NCI-H1092 (cell line): ENCODE measurements at places on chromosomes 3 and 15.

GRCh38 chr3:184508938-184509337, 52.6 kb upstream of the EPHB3 start:
- DNase-seq = no peak

DNA sequence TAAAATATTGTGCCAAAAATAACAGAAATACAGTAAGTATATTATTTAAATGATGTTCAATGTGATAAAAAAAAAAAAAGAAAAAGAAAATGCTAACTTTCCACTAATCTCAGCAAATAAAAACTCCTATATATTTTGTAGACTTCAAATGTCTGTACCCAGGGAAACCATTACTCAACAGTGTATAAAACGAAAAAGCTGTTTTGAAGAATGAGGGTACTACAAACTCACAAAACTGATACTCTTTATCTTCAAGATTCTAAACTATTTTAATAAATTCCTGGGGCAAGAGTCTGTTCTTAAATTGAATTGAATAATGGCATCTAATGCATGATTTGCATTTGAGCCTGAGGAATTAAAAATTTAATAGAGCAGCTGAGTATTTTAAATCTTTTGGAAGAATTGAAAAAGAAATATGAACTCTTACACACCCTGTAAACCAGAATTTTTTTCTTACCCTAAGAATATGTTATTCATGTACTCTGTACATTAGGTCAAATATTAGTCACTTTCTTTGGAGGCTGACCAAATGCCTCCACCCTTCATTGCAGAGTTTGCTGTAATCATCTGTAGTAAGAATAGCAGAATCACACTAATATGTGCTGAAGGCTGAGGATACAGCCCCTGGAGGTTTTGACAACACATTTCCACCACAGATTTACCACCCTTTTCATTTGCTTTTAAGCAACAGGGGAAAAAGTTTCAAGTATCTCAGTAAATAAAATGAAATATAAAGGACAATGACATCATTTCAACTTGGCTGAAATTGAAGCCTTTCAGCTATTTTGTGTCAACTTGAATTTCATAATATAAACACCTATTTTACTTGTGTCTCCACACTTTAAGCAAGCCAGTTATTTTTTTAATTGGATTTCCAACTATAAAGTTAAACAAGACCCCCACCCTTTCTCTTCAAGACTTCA, 79.7 kb downstream of the FBN1 start:
- DNase-seq = no peak

GRCh38 chr3:133137042-133137996, 99.1 kb downstream of the TMEM108 start:
- no peak for DNase-seq

- peak; percentile 54 for DNase-seq
Observed at GRCh38 chr3:11643605-11644087, at the start of gene VGLL4. TSS of gene VGLL4 (minus strand) at chr3:11643915. CDS start at chr3:11643518, 397 bp downstream.

GRCh38 chr3:71392251-71392650, 191.3 kb downstream of the FOXP1 start:
- DNase-seq = no peak

- DNase-seq = no peak
Observed at GRCh38 chr3:52093756-52094545, 37.6 kb upstream of the DUSP7 start.

- DNase-seq = no peak
Observed at GRCh38 chr15:85443593-85444087, 63.2 kb downstream of the AKAP13 start.

DNA sequence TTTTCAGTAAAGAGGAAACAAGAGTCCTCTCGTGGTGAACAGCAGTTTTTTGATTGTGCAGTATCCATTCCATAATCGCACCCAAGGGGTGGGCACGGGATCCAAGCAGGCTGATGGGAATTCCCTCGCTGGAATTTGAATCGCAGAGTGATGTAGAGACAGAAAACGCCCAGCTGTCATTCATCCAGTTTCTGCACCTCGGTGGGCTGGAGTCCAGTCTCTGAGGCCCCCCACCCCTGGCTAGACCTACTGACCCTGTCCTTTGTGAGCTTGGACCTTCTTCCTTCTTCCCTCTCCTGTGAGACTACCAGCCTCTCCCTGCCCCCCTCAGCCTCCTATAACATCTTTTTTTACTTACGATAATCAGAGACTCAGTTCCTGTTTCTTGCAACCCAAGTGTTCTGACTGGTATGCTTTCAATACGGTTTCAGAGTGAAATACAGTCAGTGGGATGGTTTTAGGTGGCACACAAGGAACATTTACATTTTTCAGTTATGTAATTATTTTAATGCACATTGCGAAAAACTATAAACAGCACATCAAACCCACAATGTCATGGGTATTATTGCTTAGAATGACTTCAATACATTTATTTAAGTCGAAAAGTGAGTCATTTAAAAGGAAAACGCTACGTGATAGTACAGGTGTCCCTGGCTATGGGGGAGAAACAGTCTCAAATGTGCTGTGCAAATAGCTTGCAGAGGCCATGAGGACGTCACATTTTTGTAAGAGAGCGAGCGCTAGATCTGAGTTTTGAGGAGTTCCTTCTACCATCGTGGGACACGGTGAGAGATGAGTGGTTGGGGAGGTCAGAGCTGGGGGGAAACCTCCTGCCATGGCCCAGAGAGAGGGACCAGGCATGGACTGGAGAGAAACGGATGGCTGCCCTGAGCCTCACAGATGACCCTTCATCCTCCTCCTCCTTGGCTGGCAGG, 37.5 kb upstream of the CHST2 start:
- no peak for DNase-seq

GRCh38 chr3:145450018-145450682, 710.8 kb downstream of the PLOD2 start:
- no peak for DNase-seq

- no peak for DNase-seq
Observed at GRCh38 chr3:122760453-122761271, 33.0 kb downstream of the HSPBAP1 start.

DNA sequence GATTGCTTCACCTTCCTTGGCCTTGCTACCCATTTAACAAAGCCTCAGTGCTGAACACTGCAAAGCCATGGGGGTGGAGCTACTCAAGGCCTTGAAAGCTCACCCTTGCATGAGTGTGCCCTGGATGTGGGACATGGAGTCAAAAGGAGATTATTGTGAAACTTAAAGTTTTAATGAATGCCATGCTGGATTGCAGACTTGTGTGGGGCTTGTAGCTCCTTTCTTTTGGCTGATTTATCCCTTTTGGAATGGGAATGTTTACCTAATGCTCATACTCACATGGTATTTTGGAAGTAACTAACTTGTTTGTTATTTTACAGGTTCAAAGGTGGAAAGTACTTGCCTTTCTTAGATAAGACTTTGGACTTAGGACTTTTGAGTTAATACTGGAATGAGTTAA, 538.5 kb upstream of the NECTIN3 start:
- DNase-seq = no peak

GRCh38 chr15:76418352-76419140, 82.0 kb downstream of the ISL2 start:
- no peak for DNase-seq

DNA sequence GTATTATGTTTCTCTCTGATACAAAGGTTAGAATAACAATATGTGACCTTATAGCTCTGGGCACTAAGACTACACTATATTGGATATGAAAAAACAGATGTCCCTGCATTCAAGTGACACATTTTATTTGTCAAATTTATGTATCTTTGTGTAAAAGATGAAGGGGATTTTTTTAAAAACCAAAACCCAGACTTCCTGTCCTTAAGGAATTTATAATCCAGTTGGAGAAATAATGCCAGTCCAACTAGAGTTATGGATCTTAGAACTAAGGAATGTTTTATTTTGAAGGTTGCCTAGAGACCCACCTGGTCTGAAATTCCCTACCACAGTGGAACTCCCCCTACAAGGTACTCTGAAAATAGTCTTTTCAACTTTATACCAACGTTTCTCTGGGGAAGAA, 33.3 kb upstream of the PIK3CB start:
- no peak for DNase-seq

- no peak for DNase-seq
Observed at GRCh38 chr3:44862226-44862637, 520 bp downstream of the TMEM42 start.

DNA sequence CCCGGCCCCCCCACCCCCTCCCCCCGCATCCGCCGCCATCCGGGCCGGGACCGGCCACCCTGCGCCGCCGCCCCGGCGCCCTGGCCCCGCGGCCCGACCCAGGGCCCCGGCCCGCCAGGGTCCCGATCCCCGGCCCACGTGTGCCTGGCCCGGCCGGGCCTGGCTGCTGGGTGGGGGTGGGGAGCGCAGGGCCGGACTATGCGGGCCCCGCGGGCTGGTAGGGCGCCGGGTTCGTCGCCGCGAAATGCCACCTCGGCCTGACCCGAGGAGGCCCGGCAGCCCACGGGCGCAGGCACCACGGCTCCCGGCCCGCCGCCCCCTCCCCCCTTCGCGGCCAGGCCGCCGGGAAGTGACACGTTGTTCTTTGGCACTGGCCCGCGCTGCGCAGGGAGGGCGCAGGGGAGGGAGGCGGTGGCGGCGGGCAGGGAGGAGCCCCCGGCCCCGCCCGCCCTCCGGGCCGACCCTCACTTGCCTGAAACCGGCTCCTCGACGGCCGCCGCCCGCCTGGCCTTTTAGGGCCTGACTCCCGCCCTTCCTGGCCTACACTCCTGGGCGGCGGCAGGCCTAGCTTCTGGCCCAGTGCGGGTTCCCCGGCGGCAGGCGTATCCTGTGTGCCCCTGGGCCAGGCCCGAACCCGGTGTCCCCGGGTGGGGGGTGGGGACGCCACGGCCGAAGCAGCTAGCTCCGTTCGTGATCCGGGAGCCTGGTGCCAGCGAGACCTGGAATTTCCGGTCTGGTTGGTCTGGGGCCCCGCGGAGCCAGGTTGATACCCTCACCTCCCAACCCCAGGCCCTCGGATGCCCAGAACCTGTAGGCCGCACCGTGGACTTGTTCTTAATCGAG, 515 bp downstream of the EIF4G1 start:
- DNase-seq = peak; percentile 55

- DNase-seq = no peak
Observed at GRCh38 chr3:77186728-77187127, 146.8 kb downstream of the ROBO2 start.

DNA sequence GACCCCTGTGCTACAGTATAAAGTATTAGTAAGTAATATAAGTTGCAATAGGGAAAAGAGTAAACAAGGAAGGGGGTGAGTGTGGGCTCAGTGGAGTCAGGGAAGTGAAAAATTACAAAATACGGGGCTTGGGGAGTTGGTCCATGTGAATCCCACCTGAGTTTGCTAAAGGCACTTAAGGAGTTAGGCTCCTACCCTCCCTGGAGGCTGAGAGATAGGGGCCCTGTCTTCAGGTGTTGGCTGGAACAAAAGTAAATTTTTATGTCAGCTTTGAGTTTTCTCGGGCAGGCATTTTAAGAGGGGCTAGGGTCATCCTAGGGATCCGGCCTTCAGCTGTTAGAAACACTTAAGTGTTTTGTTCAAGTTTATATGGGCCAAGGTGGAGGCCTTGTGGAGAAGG, 8.2 kb downstream of the TRPC1 start:
- no peak for DNase-seq

- DNase-seq = no peak
Observed at GRCh38 chr3:102980355-102980696, 545.5 kb downstream of the ZPLD1 start.

DNA sequence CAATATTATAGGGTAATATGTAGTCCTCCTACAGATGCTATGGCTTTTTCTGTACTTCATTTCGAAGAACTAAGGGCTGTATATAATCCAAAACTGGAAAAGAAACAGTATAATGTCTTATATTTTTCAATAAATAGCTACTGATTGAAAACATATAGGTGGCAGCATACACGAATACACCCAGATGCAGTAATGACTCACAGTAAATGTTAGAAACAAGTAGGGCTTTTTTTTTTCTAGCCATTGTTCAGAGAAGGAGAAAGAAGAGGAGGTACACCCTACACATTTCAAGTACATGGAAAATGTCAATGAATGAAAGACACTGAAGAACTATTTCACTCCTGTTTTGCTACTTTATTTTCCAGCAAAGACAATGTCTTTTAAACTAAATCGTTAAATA, 9.4 kb downstream of the DAZL start:
- no peak for DNase-seq

DNA sequence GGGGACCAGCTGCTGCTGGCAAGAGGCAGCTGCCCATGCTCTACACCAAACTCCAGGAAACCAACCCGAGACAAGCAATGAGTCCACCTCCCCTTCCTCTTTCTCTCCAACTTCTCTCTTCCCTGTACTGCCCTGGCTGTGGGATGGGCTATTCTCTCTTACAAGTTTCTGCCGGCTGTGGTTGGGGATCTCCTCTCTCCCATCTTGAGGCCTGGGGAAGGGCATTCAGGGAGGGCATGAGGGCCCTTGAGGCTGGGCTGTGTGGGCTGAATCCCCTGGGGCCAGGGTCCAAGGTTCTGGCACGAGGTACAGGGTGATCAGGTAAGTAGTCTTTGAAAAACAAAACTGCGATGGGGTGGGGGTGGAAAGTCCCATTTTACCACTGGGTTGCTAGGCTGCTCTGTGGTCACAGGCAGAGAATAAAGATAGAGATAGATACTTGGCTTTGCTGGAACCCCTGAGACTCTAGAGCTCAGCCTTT, 32.3 kb upstream of the CTSH start:
- no peak for DNase-seq

DNA sequence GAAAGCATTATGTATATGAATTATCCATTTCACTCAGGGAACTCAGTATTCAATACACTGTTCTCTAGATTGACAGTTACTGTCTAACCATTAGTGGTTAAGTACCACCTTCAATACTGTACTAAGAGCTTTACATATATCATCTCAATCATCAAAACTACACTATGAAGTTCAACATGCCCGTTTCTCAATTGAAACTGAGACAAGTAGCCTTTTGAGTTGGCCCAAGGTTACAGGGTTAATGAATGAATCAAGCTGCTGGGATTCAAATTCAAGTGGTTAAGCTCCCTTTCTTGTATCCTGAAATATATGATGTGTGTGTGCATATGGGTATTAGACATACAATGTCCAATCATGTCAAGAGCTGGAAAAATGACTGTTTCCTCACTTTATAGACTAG, 5.8 kb downstream of the TASOR start:
- DNase-seq = no peak

DNA sequence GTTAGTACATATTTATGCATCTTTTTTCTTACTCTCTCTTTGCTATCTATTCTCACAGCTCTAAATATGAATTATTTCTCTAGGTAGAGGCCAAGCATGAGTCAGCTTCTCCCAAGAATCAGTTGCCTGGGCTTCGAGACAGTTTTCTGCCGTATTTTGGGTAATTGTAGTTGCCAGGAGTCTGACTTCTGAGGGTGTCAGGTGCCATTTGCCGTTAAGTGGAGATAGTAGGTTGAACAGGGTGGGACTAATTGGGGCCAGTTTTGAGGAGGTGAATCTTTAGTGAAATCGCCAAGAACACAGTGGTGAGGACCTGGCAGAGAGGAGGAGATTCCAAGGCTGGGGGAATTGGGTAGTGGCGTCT, 7.8 kb upstream of the NRROS start:
- DNase-seq = no peak
